ENCODE measurements at places on chromosomes 1 and 21.

DNA sequence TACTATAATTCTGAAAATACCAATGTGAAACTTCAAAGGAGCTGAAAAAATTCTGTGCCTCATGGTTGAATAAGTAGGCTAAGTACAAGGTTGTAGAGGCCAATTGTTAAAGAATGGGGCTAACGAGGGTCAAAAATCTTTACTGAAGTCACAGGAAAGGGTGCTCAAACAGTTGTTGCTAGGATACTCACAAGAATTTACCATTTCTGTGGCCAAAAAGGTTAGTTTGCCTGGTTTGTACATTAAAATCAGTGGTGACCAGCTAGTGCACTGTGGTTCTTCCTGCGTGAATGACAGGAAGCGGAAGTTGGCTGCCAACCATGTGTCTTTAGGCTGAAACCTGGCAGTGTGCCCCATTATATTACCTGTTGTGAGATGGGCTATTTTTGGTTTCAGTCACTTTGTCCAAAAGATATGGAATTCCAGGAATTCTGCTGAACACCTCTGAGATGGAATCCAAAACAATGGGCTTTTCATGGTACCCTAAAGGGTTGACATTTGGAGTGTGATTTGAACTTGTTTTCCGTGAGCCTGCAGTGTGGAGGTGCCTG lies 13.5 kb downstream of the MAP3K21 start:
- no peak for DNase-seq

GRCh38 chr1:114126261-114127095 lies 27.2 kb downstream of the SYT6 start:
- no peak for DNase-seq

DNA sequence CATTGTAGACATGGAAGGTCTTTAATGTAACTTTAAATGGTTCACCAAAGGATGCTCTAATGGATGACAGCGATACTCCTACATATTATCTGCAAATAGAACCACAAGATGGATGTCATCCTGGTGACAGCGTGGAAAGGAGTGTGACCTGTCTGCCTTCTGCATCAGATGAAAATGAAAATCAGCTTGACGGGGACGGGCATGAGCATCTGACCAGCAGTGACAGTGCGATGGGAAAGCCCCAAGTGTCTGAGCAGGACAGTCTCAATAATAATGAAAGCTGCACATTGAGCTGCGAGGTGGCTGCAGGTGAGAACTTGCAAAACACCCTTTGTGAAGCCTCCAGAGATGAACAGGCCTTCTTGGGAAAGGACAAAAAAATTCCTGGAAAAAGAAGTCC lies 25.2 kb downstream of the CNST start:
- no peak for DNase-seq

GRCh38 chr1:14318830-14319229 lies 279.7 kb upstream of the KAZN start:
- no peak for DNase-seq

DNA sequence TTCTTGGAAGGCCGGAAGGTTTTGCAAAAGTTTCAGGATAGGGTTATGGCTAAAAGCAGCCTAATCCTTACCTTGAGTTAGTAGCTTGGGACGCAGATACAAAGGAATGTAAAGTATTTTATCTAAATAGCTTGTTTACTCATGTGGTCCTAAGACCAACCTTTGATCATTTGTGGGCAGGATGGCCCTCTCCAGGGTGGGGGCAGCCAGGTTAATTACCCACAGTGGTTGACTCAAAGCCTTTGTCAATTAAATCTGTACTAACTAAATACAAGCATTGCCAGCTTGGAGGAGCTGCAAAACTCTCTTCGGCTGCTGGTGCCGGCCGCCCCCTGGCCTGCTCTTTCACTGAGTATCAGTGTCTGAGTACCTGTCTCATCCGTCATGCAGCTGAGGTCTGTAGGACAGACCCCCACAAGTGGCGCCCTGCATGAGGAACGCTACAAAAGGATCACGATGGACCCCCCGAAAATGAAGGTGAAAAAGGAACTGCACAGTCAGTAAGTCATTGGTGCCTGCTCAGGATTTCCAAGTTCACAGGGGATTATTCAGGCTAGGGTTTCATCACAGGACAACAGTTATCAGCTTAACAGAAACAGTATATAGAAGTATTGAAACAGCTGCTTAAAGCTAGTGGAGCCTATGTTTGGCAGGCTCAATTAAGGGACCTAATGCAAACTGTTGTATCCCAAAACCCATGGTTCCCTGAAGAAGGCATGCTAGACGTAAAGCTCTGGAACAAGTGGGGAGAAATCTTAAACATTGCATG lies 212.5 kb upstream of the MAP1LC3C start:
- no peak for DNase-seq
